ENCODE measurements at places on chromosomes 4 and X. TPM values are rescaled to one million over a fixed set of nuclear protein-coding genes. Genes with fewer than 3 reads are reported as not detected.

The CT45A3 gene
- total RNA-seq = not detected

The DGAT2L6 gene
- not detected for total RNA-seq

The SRPX gene
- total RNA-seq = not detected

The FRG2 gene
- not detected for total RNA-seq

The VEGFC gene
- not detected for total RNA-seq

The MAGEA8 gene
- not detected for total RNA-seq

The IL3RA gene
- 1.5 TPM for total RNA-seq

The ETNPPL gene
- total RNA-seq = not detected

The ADGRG2 gene
- total RNA-seq = 0.12 TPM

The YIPF7 gene
- not detected for total RNA-seq

The ATP7A gene
- 10.1 TPM for total RNA-seq

The KIAA1210 gene
- total RNA-seq = not detected

The OPHN1 gene
- total RNA-seq = 0.12 TPM

The UVSSA gene
- total RNA-seq = 23.0 TPM
